ENCODE measurements at places on chromosomes 12 and 14.

- DNase-seq = no peak
These were observed 4.9 kb downstream of the GPRC5A start for GRCh38 chr12:12896260-12896659.

DNA sequence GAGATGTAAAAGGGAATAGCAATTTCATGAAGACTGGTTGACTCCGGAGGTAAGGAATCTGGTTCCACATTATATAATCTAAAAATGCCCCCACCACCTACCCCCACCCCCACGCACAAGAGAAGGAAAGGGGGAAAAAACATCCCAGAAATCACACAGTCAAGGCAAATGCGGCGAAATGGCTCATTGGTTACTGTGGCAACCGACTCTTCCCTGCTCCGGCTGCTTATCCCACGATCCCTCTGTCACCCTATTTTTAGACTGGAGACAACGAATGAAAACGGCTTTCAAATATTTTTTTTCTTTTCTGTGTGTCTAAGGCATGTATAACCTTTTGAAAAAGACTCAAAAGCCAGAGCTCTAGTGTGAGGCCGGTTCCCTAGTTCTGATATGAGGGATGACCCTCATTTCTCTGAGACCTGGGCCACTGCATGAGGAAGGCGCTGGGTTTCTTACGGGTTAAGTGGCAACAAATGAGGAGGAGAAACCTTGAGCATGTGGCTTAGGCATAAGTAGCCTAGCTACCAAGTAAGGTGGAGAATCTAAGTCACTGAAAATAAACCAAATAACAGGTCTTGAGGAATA is 148.3 kb upstream of the GRIN2B start:
- peak; percentile 20 for DNase-seq

GRCh38 chr14:46404865-46405811 is 246.4 kb downstream of the RPL10L start:
- DNase-seq = no peak

GRCh38 chr14:85752175-85752574 is 222.2 kb downstream of the FLRT2 start:
- no peak for DNase-seq

DNA sequence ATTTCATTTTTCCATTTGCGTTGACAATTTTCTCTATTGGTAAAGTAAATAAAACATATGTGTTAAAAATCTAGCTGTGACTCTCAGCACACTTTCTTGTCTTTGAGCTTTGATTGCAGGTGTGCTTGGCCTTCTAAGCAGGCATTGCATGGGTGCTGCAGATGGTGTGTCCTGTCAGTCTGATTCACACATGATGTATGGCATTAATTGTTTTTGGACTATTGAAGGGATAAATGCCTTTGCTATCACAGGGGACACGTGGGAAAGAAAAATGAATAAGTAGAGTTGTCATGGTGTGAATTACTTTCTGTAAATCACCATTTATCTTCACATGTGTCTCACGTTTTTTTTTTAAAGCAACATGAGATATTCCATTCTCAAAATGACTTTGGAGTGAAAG is 211.3 kb upstream of the NAV3 start:
- no peak for DNase-seq

GRCh38 chr14:91367173-91368171 is 50.1 kb downstream of the CCDC88C start:
- no peak for DNase-seq

- DNase-seq = no peak
These were observed 32.4 kb downstream of the PLEKHG7 start for GRCh38 chr12:92735131-92735721.

DNA sequence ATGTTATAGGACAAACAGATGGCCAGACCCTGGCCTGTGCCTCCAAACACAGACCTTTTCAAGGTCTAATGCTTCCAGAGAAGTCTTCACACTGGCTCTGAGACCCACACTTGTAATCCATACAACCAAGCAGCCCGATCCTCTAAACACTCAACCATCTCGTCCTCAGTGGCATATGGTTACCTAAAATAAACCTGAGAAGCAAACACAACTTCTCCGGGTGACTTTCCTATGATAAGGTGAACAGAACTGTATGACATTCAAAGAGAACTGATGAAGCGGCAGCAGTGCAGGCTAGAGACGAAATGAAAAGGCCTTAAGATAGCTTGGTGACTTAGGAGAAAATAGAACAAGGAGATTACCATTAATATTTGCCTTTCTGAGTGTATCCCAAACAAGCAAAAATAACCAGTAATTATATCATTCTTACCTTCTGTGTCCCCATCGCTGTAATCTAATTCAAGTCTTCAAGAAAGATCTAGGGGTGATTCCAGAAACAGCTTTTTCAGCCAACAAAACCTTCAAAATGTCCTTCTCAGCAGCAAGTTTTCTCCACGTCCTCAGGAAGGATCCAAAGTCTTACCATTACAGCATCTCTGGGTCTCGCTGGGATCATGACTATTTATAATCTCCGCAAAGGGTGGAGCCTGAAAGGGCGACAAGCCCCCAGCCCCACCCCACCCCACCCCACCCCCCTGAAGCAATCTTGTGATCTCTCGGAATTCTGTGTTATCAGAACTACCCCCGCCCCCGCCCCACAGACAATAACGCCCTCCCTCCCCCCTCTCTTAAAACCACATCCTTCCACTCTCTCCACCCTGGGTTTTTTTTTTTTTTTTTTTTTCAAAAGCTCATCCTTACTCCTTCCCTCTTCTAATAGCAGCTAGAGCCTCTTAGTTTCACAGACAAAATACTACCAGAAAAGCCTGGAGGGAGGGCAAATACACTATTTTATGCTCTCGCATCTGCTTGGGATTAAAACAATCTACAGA is at the start of gene SLC2A3:
Gene SLC2A3 (minus strand): TSS at position 598 of the 992 bp plus-strand sequence. CDS start 153 bp downstream, at position 445.
- DNase-seq = no peak

- DNase-seq = no peak
These were observed 59.4 kb upstream of the E2F7 start for GRCh38 chr12:77124767-77125166.

- DNase-seq = no peak
These were observed 902 bp downstream of the ABCD2 start for GRCh38 chr12:39618701-39619100.

DNA sequence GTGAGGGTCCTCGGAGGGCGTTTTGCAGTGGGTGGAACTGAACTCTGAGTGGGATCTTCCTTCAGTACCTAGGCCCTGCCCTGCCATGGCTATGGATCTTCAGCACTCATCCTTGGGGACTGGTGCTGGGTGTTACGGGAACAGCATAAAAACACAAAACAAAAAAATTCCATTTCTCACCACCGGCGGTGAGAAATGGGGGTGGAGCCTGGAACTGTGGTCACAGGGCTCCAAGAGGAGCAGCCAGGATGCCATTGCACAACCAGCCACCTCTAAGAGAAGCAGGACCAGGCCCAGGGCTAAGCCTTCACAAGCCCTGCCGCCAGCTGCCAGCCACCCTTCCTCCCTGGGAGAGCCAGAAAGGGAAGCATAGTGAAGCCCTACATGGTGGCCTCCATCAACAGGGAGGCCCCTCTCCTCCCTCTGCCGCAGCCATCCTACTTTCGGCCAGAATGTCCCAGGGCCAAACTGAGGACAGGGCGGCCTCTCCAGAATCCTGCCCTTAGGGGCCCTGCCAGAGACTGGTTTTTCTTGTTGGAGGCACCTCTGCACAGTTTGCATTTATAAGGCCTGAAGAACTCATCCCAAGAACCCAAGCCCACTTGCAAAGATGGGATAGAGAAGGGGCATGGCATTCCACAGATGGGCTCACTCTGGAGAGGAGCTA is 76.5 kb downstream of the VCPKMT start:
- no peak for DNase-seq

DNA sequence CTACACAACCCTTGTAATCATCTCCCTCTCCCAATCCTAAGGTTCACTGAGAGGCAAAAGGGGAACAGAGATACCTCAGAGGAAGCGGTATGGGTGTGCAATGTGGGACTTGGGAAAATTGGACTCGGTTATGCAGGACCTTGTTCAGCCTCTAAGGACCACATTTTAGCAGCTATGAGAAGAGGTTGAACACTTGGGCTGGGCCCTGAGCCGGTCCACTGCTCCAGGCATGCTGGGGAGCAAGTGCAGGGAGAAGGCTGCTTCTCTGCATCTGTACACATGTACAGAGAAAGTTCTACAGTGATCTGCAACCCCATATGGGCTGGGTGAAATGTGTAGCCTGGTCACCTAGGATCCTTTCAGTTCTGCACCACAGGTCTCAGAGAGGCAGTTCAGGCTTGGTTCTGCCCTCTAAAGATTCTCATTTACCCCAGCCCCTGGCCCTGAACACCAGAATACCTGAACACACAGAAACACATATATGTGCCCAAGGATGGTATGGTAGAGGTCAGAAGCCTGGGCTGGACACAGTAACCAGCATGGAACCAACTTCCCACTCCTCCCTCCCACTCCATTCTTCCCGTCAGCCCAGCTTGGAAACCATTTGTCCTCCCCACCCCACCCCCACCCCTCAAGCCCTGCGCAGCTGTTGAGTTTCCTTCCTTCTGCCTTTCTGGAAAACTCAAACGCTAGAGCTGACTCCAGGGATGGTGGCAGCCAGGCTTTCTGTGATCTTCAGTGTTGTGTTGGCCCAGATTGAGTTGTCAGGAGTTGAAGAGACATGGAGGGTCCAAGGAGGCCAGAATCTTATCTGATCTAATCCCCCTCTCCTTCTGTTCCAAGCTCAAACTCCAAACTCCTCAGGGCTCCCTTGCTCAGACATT is 10.4 kb downstream of the HOXC5 start:
- DNase-seq = no peak

GRCh38 chr12:120981407-120981941 is 3.1 kb downstream of the HNF1A start:
- DNase-seq = no peak

DNA sequence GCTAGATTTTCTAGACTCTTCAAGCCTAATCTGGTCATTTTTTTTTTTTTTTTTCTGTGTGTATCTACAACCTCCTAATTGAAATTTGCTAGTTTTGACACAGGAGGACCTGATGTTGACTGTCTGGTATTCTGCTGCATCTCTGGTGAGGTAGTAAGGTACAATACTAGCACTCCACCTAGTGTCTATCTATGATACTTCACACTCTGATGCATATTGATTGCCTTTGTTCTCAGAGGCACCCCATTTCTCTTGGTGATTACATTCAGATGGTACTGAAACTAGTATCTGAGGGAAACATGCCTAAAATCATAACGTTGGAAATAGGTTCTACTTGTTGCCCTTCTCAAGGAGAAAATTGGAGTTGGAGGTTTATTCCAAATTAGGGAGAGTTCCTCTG is 930.5 kb upstream of the NOVA1 start:
- DNase-seq = peak; percentile 89

DNA sequence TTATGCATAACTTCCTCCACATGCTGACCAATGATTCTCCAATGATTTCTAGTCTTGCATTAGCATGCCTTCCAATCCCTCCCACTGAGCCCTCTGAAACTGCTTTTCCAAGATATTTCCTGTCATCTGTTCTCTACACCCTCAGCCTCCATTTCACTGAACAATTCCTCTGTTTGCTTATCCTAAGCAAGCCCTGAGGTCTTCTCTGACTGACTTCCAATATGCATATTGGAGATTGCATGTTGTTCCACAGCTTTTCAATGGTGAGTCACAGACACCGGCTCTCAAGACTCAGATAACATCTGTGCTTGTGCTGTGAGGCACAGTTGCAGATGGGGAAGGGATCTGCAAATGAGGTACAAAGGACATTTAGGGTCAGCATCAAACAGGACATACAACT is 141.0 kb downstream of the SLC16A7 start:
- no peak for DNase-seq

DNA sequence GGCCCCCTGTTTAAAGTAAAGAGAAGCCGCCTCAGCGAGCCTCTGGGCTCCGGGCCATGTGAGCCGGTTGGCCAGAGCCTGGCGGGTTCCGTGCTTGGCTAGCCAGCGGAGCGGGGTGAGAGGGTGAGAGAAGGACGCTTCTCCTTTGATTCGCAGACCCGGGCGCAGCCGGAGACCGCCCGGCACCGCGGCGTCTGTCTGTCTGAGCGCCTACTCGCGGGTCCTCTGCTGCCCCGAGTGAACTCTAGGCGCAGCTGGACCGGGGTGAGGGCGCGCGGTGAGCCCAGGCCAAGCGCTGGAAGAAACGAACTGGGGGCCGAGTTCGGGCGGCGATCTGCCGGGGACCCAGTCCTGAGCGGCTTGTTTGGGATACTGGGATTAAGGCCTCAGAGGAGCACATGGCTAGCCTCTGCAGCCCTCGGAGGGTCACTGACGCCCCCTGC is 41.4 kb upstream of the TBX5 start:
- DNase-seq = no peak

DNA sequence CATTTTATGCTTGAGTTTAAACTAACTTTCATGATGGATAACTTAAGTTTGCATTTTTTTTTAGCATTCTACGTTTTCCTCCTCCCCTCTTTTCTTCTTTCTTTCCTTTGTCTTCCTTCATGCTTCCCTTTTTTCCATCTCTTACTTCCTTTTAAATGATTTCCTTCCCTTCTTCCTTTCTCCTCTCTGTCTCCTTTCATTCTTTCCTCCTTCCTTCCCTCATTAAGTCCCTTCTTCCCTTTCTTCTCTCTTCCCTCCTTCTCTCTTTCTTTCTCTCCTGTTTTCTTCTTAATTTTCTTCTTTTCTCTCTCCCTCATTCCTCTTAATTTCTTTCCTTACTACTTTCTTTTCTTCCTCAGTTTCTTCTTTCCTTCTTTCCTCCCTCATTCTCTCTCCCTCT is 376.0 kb downstream of the LRIG3 start:
- DNase-seq = no peak

- no peak for DNase-seq
These were observed 219.7 kb downstream of the ACSS3 start for GRCh38 chr12:81297601-81298000.

GRCh38 chr12:14845350-14845750 is 2.0 kb upstream of the ART4 start:
- peak; percentile 76 for DNase-seq

DNA sequence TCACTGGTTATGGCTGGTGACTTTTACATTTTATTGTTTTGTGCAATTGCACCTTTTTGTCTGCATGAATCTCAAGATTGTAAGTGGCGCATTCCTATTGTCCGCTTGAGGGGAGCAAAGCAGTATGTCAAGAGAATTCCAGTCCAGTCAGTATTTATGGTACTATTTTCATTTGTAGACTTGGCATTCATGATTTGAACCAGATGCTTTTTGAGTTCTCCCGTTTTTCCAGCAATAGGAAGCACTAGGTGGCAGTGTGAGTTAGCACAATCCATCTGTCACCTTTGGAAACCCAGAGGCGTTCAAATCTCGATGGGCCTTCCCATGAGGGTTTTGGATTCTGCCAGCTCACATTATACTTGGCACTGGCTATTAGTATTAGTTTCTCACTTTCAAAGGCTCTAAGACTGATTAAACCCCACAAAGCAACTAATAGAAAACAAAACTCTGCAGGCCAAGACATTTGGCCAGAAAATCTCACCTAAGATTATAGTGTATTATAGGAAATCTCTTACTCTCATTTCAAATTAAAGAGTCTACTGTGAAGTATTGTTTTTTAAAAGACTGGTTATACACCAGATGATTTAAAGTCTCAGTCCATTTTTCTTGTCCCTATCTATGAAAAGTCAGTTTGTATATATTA is 2.2 kb downstream of the DACT1 start:
- DNase-seq = peak; percentile 93

- DNase-seq = no peak
These were observed 34.2 kb downstream of the STXBP6 start for GRCh38 chr14:25015761-25016160.

- DNase-seq = no peak
These were observed 43.9 kb upstream of the RASSF8 start for GRCh38 chr12:25914551-25914950.

- DNase-seq = no peak
These were observed 71.8 kb upstream of the LTA4H start for GRCh38 chr12:96107236-96107635.

Data from NCI-H1694 treated with DMSO at 0.1 percent for 48 hours (cell line).